Activated CD4-positive, alpha-beta T cell treated with anti-CD3 and anti-CD28 coated beads for 1 hour (primary cell): ENCODE measurements at places on chromosomes 5 and 9.

GRCh38 chr9:115230924-115231515 is 113.1 kb upstream of the TNC start:
- DNase-seq, result no peak

GRCh38 chr5:173768891-173769290 is 119.3 kb upstream of the CPEB4 start:
- no peak for DNase-seq

DNA sequence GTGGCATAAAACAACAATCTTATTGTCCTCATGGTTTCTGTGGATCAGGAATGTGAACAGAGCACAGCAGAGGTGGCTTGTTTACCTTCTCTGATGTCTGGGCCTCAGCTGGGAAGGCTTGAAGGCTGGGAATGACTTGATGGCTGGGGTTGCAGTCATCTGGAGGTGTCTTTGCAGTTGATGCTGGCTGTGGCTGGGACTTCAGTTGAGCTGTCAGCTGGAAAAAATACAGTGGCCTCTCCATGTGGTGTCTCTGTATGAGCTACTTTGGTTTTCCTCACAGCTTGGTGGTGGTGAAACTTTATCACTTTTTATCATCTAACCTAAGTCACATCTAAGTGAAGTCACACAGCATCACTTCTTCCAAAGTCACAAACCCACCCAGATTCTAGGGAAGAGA is 24.7 kb upstream of the STX17 start:
- DNase-seq, result no peak

GRCh38 chr9:133857639-133858038 is 119.5 kb upstream of the SARDH start:
- DNase-seq, result no peak

GRCh38 chr9:95077053-95077765 is 240.3 kb downstream of the FANCC start:
- no peak for DNase-seq

DNA sequence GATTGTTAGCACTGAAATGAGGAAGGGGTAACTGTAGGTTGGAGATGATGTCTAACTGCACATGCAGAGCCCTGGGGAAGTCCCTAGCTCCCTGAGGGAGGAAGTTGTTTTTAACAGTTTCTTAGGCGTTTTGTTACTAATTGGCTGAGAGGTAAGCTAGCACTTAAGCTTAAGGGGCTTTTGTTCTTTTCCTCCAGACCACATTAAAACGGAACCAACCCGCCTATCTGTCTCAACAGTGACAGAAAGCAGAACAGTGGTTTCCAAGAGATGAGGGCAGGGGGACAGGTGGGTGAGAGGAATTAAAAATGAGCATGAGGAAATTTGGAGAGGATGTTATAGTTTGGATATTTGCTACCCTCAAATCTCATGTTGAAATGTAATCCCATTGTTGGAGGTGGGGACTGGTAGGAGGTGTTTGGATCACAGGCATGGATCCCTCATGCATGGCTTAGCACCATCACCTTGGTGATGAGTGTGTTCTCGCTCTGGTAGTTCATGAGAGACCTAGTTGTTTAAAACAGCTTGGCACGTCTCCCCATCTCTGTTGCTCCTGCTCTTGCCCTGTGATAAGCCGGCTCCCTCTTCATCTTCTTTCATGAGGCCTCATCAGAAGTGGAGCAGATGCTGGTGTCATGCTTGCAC is 38.9 kb downstream of the LYRM7 start:
- peak; percentile 19 for DNase-seq

DNA sequence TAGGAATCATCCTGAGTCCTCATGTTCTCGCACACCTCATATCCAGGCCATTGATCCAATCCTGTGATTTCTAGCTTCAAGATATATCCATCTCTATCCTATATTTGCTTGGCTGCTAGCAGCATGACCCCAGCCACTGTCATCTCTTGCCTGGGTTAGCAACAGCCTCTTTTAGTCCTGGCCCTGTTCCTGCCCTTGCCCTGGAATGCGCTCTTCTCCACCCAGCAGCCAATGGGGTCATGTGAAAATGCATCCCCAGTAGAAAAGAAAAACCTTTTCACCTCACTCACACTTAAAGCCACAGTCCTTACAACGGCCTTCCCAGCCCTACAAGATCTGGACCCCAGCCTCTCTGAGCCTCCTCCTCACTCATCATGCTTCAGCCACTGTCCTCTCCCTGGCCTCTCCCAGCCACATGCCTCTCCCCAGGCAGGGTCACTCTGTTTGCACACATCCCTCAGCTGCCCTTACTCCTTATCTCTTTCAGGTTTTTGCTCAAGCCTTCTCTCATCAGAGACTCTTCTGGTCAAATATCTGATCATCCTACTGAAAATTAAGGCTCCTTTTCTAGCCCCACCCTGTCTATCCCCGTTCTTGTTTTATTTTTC is 34.3 kb upstream of the NR3C1 start:
- no peak for DNase-seq

DNA sequence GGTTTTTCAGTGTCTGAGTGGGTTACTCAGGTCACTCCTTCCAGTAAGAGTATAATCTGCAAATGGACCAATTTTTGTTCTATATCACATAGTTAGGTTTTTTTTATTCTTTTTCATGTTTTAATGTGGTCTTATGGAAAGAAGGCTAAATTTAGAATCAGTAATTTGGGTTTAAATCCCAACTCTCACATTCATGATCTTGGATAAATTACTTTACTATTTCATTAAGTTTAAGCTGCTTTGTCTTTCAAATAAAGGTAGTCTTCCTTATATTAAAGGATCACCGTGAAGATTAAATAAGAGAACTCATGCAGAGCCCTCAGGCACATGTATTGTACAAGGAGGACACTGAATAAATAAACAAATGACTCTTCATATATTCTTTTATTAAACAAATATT is 234.7 kb downstream of the SGCD start:
- DNase-seq, result no peak

DNA sequence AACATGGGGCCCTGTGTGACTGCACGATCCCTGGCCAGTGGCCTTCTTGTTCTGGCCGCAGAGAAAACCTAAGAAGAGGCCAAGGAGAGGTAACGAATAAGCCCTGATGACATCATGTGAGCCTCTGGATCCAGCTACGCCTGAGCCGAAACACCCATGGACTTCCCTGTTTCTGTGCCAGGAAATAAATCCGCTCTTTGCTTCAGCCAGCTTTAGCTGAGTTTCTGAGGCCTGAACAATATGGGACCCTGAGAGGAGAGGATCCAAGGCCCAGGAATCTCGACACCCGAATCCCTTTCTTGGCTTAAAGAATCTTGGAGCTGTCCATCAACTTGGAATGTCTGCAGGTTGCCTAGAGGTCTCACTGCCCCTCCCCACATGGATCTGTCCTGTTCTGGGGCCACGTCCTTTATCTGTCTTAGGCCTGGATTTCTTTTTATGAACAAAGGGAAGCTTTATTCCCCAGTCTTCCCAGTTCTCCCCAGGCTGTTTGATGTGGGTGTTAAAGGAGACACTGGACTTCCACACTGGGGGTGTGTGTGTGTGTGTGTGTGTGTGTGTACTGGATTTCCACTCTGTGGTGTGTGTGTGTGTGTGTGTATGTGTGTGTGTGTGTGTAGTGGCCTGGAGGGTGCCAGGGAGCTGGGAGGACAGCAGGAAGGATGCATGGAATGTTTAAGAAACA is 13.7 kb downstream of the IER5L start:
- DNase-seq, result no peak

- DNase-seq, result no peak
Measured at GRCh38 chr5:171149333-171149732, 159.7 kb upstream of the TLX3 start.

- DNase-seq, result no peak
Measured at GRCh38 chr9:95989297-95989696, 113.8 kb downstream of the ERCC6L2 start.

DNA sequence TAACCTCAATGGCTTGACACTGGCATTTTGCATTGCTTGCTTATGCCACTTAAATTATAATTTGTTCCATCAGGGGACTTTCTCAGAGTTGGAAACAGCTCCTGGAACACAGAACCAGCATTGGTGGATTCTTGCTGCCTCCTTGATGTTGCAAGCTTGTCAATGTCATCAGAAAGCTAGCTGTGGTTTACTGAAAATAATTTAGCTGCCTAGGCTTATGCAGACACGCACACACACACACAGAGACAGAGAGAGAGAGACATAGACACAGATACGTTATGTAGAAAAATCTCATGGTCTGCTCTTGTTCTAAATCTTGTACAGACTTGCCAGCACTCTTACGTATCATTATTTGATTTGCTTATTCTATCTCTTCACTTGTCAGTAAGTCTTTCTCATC is 78.0 kb downstream of the HMHB1 start:
- DNase-seq, result no peak

- DNase-seq, result no peak
Measured at GRCh38 chr9:116987721-116988485, 300.8 kb downstream of the TRIM32 start.

GRCh38 chr9:82152181-82152580 is 163.6 kb downstream of the SPATA31D1 start:
- DNase-seq, result no peak

- no peak for DNase-seq
Measured at GRCh38 chr5:134072471-134073210, 41.8 kb upstream of the TCF7 start.

GRCh38 chr9:132125944-132126679 is 35.7 kb upstream of the NTNG2 start:
- no peak for DNase-seq

DNA sequence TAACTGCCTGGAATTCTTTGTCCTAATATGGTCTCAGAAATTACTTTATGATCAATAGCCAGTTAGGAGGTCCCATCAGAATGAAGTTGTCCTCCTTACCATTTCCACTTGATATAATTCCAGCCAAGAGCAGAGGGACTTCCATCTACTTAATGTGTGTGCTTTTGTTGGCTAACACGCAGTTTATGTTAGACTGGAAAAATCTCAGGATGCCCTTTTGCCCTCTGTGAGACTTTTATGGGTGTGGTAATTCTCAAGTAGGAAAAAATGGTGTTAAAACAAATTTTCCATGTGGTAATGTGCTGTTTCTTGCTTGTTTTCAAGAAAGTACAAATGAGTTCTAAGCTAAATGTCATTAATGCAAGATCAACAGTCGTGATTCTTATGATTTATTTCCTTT is 327.1 kb downstream of the MTRR start:
- DNase-seq, result no peak

DNA sequence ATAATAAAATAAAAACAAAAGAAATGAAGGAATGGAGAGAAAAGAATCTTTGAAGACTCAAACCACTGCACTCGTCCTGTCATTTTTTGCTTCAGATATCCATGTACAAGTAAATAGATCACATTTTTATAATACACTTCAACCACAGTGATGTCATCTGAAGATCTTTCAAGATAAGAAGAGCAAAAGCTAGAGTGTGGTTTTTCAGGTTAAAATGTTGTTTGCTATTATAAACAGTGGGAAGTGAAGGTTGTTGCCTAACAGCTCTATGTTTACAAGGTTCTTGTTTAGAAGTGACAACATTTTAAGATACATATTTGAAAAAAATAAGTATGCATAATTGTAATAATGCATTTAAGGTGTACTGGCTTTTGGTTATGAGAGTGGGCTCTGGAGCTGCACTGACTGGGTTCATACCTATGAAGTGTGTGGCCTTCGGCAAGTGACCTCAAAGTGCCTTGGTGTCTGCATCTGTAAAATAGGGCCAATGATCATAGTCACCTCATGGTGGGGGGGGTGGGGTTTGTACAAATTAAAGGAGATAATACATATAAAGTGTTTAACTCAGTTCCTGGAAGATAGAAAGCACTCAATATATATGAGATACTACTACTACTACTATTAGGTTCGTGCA is 45.5 kb upstream of the IL7R start:
- DNase-seq, result no peak

DNA sequence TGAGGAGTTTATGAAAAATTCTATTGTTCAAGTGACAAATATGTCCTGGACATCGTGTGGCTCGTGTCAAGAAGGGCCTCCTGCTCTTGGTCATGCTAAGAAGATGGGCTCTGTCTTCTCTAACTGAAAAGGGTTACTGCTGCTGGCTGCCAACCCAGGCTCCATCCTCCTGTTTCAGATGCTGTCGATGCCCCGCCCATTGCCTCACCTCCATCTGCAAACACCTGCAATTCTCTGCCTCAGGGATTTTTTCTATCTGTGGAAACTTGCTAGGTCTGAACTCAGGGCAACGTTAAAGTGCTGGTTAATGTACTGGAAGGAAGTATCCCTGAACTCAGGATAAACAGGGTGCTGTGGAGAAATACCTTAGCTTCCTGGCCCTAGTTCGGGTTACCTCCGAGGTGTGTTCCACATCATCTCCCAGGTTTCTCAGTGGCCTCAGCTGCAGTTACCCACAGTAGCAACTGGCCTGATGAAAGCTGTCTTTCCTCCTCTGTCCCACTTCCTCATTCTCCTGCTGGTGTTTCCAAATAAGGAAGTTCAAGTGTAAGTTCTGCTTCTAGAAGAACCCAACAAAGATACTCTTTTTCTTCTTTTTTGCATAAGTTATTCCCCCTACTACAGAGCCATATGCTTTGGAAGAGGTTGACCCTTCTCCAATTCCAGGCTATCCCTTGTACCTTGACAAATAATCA is 151.7 kb upstream of the SMIM23 start:
- no peak for DNase-seq

DNA sequence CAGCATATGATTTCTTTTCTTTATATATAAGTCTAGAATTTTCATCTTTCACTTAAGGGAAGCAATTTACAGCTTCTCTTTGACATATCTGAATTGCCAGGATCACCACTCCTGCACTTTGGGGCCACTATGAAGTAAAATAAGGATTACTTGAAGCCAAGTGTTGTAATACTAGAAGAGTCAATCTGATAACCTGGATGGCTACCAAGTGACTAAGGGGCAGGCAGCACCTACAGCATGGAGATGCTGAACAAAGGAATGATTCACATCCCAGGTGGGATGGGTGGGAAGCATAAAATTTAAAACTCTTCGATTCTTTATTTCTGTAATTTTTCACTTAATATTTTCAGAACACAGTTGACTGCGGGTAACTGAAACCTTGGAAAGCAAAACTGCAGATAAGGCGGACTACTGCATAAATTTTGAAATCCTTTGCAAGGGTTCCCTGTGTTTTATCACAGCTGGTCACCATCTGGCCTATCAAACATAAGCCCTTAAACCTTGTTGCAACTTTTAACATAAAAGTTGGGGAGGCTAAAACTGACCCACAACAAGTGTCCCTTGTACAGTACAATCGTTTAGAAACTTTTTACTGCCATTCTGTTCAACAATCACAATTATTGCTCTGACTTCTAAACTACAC is 31.2 kb downstream of the NR3C1 start:
- no peak for DNase-seq

DNA sequence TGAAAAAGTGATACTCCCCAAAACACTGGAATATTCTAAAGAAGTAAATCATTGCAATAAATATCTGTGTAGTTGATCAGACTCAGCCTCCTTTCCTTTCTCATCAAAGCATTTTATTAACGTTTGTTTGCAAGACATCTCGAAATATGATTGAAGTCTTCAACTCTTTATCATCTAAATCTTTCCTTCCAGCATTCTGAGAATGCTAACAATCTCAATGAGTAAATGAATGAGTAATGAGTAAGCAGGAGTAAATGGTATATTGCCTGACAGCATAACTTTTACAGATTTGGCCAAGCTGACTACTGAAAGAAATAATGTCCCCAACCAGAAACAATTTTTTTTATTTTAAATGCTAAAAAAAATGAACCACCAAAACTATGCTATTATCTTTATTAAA is 157.1 kb downstream of the SLCO4C1 start:
- no peak for DNase-seq
